ENCODE measurements at places on chromosomes 16 and 17.

GRCh38 chr16:1744338-1744840 lies 27.0 kb downstream of the NME3 start:
- no peak for DNase-seq

DNA sequence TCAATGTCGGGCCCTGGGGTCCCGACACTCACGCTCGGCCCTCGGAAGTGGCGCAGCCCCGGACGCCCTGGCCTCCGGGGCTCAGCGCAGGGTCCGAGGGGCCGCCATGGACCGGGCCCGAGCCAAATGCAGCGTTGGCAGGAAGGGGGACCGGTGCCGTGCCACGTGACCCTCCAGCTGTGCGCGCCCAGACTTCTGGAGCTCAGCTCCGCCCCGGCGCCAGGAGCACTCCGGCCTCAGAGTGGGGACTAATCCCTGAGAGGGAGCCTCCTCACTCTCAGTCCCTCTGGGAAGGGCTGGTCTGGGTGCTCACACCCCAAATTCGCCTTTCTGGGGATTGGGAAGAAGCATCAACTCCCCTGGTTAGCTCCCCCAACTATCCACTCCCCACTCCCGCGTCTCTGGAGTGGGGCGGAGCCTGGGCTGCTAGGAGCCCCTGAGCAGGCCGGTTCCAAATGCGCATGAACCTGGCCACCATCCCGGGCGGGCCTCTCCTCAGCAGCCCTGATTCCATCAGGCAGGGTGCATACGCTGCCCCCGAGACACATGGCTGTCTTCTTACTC lies at the start of gene B3GNT9:
Gene B3GNT9, minus strand, starts transcription at position 166 of the 564 bp plus-strand sequence. CDS start 513 bp downstream, outside the sequence.
- no peak for DNase-seq

DNA sequence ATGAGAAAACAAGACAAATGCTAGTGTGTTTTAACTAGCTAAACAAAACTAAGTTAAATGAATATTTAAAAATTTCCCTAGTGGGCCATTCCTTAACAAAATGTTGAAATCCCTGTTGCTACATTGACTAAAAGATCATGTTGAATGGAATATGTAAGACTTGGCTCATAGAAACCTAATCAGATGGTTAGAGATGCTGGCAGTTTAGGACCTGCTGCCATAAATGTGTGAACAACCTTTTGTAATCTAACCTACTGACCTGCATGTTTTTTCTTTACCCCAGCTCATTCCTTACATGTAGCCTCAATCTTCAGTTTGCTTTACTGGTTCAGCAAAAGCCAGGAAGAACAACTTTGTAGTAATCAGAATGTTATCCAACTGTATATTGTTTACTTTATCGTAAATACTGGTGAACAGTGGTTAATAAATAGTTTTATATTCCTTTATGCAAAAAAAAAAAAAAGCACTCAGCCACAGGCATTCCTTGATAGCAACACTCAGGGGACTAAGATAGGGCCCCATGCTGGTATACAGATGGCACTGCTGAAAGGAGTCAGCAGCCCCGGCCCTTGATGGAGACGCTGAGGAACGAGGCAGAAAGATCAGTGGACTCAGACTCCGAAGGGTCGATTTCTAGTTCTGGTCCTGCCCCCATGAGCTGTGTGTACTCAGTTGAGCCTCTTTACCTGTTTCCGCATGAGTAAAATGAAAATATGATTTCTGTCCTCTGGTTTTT lies 78.2 kb downstream of the MARF1 start:
- no peak for DNase-seq

DNA sequence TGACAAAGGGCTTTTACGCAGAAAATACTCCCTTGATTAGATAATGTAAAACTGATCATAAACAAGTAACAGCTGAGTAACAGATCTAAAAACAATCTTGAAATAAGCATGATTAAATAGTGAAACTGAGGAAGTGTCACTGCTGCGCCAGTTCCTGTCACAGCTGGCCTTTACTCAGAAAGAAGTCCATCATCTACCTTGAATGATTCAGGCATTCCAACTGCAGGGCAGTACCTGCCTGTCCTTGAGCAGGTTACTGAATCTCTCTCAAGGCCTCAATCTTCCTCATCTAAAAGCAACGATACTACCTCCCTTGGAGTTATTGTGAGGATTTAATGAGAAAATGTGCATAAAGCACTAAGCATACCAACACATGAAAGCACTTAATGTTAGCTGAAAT lies 12.7 kb downstream of the PHLPP2 start:
- DNase-seq = no peak

GRCh38 chr17:8745586-8746500 lies 1.2 kb upstream of the CCDC42 start:
- peak; percentile 70 for DNase-seq

GRCh38 chr17:12693640-12694039 lies 27.9 kb downstream of the MYOCD start:
- no peak for DNase-seq

- no peak for DNase-seq
Measured at GRCh38 chr16:56294579-56294978, 103.3 kb downstream of the GNAO1 start.

DNA sequence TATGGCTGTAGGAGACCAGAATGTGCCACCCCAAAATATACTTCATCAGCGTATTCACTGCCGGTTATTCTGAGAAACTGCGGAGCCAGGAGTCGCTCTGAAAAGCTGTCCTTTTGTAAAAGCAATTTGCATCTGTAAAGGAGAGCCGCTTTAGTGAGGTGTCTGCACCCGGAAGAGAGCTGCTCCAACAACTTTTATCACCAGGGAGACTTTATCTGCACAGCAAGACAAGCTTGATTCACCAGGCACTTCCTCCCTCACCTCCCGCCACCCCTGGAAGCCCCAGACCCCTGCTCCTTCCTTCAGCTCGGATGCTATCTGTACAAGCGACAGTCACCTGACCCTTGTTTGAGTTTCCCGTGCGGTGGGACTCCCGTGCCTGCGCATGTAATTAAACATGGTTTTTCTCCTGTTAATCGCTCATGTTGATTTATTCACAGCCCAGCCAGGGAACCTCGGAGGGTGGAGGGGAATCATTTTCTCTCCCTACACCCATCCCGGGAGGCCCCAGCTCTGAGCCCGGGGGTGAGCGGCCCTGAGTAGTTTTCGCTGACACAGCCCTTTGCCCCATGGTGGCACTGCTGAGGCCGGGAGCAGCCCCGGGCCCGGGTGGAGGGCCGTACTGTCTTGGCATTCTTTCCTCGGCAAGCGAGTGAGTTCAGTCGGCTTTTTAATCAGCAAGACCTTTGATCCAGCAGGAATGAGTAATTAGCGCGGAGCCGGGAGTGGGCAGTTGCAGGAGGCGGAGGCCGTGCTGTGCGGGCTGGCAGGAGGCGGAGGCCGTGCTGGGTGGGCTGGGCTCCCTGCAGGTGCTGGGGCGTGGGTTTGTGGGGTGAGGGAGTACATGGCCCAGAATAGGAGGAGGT lies 222.7 kb upstream of the CIBAR2 start:
- DNase-seq = no peak
